Nephron progenitor cell (in vitro differentiated cells): ENCODE measurements at places on chromosomes 3 and 15.

- DNase-seq = no peak
These were observed 14.8 kb upstream of the TMOD3 start for GRCh38 chr15:51814606-51815005.

- DNase-seq = no peak
These were observed 112.0 kb downstream of the SOX2 start for GRCh38 chr3:181823716-181824115.

- no peak for DNase-seq
These were observed 141.6 kb upstream of the IGF1R start for GRCh38 chr15:98506711-98507110.

DNA sequence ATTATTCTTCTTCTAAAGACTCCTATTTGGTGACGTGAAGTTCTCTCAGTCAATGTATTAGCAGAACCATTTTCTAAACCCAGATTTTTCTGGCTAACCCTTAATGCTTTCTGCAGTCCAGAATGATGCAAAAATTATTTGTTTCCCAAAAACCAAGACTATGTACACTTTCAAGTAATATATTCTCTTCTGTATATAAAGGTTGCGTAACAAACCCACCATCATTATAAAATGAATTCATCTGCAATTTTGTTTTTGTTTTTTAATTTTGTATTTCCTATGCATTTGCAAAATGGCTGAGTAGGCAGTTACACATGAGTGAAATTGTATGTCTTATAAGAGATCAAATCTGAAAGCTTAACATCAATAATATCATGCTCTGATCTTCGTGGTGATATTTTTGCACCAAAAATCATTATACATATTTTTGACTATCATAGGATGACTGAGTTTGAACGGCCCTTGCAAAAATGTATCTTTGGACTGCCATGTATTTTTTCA, 593.6 kb downstream of the ZIC1 start:
- DNase-seq = no peak

DNA sequence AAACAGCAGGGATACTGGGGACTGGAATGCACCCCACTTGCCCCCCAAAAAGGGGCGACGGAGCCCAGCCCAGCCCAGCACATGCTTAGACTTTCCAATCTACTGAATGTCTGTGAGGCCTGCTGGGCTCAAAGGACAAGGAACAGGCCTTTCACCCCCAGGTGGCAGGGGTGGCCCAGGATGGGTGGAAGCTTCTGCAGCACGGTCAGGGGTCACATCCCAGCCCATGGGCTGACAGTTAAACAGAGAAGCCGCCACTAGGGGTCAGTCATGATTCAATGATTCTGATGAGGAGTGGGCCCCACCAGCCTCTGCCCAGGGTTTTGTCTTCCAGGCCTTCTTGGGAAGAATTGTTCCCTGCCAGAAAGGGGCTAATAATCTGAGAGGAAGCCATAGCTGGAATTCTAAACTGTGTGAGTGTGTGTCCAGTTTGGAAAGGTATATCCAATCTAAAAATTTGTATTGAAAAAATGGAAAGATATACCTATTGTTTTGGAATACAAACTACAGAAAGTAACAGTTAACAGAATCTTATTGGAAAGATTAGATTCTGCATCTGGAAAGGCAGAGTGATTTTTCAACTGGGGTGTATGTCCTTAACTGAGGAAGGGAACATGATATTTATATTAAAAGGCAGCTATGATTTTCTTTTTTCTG, 2.2 kb downstream of the CHRNB4 start:
- peak; percentile 89 for DNase-seq

DNA sequence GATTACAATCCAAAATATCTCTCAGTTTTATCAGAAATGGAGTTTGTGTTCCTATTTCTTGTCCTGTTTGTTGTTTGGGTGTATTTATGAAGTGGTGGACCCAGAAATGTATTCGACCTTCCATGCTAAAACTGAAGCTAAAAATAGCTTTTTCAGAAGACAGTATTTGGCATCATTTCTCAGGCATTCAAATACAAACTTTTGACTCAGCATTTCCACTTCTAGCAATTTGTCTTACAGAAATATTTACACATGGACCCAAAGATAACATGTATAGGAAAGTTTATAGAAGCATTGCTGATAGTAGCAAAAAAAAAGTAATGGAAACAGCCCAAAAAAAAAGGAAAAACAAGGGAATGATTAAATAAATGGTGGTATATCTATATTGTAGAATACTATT, 156.3 kb downstream of the HCN4 start:
- DNase-seq = no peak
